ENCODE measurements at places on chromosomes 7 and 10.

- DNase-seq = no peak
These were observed 329.0 kb downstream of the SDK1 start for GRCh38 chr7:3630081-3630480.

DNA sequence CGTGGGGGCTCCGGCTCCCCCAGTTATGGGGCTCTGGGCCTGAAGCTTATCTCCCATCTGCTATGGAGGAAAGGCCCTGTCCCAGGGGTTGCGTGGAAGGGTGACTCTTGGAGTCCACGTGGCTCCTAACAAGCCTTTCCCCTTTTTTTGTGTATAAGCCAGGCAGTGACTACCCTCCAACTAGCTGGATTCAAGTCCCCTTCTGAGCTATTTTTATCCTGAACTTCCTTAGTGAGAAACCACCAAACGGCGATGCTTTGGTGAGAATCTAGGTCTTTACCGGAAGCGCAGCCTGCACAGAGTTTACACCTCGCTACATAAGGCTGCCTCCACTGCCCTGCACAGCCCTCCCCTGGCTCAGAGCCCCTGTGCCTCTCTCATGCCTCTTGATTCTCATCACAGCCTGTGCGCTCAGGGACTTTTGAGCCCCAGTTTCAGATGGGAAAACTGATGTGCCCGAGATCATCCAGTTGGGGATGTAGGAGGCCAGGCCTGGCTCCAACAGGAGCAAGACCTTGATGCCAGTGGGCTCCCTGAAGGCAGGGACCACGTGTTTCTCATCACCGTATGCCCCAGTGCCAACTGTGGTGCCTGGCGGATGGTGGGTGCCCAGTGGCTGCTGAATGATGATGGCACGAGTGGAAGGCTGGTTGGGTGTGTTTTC, 102.3 kb upstream of the PPIF start:
- DNase-seq = no peak

- no peak for DNase-seq
These were observed 152.8 kb upstream of the TCF7L2 start for GRCh38 chr10:112797197-112797596.

- DNase-seq = no peak
These were observed 47.5 kb downstream of the EBF3 start for GRCh38 chr10:129916506-129916995.

DNA sequence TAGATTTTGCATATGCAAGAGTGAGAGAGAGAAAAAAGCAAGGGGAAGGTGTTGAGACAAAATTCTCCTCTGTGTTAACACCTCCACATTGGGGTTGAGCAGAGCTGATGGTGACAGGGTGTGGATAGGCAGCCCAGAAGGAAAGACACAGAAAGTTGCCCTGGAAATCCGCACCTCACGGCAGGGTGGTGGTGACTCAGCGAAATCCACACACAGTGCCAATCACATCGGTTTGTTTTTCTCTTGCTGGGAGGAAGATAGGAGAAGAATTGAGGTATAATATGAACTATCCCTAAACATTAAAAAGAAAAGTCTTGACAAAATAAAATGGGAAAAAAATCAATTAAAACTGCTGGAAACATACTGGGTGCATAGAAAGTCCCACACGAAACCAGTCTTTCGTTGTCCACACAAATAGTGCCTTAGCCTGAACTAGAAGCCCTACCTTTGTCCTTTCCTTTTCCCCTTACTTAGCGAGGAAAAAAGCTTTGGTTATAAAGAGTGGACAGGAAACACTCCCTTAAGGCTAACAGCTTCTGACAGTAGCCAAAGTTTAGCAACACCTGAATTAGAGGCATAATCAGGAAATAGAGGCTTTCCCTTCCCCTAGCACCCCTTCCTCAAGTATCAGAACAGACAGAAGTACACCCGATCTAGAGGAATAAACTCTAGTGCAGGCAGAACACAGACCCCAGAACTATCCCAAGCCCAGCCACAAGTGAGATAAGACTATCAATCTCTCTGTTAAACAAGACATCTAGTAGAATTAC, 39.2 kb upstream of the DNAJC1 start:
- no peak for DNase-seq

DNA sequence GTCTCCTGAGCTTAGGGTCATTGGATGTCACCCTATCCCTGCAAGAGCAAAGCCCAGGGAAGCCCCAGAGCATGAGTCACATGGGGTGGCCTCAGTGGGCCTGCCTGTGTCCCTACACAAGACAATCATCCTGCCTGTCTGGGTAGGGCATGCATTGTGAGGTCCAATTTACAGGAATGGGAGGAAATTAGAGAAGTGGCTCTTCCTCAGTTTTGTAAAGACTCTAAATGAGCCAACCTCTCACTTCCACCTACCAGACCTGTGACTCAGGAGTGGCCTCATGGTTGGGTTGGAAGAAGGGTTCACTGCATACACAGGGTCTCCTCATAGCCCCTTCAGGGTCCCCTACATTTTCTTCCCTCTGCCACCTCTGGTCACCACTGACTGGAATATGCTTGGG, 43.6 kb upstream of the SMNDC1 start:
- DNase-seq = no peak

- DNase-seq = no peak
These were observed 2.7 kb upstream of the CHUK start for GRCh38 chr10:100232101-100232500.

DNA sequence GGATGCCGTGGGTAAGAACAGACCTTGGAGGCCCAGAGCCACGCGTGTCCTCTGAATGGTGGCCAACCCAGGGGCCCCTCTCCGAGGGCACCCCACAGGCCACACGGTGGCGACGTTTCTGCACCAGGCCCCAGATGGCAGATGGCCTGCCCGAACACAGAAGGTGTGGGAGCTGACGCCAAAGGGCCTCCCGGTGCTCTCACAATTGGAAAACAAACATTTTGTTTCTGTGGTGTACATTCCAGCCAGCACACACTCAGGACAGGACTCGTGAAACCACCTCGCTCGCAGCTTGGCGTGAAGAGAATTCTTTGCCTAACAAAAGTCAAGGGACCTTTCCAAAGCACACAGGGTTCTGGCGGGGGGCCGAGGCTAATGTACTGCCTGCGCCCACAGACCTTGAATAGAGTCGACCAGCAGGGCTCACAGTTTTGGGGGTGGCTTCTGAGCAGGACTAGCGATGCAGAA, 112.1 kb downstream of the FAM53B start:
- DNase-seq = no peak

DNA sequence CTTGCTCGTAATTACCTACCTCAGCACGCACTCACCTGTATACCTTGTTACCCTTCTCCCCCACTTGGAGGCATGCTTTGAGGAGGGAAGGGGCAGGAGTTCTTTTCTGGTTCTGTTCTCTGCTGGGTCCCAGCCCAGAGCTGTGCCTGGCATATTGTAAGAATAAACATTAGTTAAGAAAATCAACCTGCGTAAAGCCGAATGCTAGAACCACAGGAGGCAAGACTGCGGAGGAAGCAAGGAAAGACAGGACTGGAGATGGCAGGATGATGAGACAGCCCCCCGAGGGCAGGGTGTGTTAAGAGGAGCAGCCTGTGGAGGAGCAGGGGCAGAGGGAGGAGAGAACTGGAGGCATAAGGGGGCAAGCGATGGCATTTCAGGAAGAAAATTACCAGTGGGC, 9.5 kb downstream of the C10orf53 start:
- no peak for DNase-seq

- DNase-seq = no peak
These were observed 216.0 kb upstream of the ZNF32 start for GRCh38 chr10:43864656-43865055.

DNA sequence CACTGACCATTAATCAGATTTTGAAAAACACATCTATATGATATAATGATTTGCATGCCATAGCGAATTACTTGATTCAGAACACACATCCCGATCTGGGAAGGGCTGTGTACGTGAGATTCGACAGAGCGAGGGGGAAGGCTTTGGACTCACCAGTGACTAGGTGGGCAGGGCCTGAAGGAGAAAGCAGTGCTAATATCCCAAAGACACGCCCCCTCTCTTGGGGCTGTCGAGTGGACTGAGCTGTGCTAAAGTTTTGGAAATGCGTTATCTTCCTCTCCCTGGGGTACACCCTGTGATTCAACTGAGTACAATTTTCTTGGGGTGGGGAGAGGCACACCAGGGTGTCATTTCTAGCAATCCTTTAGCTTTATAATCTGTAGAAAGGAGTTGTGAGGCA, 1.8 kb downstream of the LRRC17 start:
- DNase-seq = no peak

DNA sequence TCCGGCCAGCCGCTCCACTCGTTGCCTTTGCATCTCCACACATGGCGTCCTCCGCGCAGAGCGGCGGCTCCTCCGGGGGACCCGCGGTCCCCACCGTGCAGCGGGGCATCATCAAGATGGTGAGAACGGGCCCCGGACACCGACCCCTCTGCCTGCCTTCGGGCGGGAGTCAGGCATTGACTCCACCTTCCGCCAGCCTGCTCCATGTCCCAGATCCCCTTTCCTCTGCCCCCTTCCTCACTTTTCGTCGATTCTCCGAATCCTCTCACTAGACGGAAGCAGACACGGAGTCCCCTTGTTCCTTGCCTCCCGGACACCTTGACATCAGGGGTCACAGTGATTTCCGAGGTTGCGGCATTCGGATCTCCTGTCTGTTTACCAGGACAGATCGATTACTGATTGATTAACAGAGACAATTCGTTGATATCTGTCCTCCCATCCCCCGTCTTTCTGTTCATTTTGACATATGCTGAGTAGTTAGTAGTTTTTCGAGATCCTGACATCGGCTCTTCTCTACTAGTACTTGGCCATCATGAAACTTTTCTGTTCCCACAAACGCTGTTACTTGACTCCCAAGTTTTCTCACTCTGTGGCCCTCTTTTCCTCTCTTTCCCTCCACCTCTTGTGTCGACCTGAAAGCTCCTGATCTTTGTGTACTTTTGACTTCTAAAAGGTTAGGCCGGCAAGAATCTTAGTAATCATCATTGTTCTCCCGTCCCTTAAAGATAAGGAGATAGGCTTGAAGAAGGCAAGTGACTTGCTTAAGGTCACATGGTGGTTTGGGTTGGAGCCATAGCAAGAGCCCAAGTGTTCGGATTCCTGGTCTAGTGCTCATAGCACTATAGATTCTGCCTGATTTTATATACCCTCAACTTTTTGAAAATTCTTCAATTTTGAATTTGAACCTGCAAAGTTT, 597 bp downstream of the SND1 start:
- DNase-seq = no peak

GRCh38 chr7:81367326-81367931, 402.4 kb downstream of the HGF start:
- DNase-seq = no peak

GRCh38 chr7:44489955-44490350, 505 bp downstream of the NUDCD3 start:
- no peak for DNase-seq

DNA sequence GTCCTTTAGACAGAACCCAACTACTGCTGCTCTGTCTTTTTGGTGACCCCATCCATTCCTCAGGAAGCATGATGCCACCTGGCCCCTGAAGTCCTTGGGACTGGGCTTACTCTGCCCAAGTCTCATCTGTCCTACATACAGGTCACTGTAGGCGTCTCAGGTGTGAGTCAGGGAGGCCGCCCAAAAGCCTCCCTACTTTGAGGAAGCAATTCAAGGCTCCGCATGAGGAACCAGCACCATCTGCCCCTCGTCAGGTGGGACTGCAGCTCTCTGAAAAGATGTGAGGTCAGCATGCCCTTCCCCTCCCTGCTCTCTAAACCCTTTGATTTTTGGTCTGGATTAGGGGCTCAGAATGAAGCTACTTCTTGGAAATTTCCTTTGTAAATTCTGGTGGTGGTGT, 354.8 kb downstream of the CXCL12 start:
- no peak for DNase-seq

- no peak for DNase-seq
These were observed 562.9 kb downstream of the GFRA1 start for GRCh38 chr10:115710136-115710535.

GRCh38 chr7:121605317-121605680, 209.2 kb upstream of the FAM3C start:
- no peak for DNase-seq

DNA sequence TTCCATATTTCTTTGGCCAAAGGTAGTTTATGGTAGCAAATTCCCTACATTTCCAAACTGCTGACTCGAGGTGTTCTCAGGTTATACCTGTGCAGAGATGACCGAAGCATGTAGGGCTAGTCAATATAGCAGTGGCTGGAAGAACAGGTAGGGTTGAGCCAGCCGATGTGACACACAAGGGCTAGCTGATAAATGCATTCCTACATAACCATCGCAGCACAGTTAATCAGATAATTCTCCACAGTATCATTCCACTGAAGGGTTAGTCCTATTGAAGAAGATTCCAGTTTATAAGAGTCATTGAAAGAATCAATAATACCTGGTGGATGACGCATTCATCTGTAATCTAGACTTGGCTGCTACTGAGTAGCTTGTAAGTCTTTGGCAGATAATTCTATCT, 220.0 kb downstream of the KIF20B start:
- no peak for DNase-seq

DNA sequence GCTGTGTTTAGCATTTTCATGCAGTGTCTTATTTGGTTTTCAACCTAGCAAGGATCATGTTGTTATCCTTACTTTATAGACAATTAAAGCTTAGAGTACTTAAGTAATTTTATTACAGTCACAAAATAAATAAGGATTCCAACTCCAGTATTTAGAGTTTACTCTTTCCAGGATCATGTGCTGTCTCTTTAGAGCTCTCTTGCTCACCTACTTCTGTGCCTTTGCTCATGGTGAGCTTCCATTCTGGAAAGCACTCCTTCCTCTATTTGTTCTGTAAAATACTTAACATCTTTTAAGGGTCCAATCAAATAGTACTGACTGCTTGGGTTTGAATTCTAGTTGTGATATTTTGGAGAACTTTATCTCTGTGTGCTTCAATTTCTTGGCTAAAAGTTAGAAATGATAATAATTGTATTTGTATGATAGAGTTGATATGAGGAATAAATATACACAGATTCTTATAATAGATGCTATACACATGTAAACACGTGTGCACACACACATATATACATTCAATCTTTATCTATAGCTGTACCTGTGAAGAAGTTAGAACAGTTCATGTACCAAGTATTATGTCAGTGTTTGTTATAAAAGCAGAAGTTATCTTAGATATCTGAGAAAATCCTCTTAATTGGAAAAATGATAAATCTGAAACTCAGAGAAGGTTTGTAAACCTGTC, 18.2 kb upstream of the CALCR start:
- no peak for DNase-seq

GRCh38 chr7:149830997-149831740, 7.0 kb upstream of the ZNF862 start:
- no peak for DNase-seq

GRCh38 chr7:103799298-103799697, 190.2 kb downstream of the RELN start:
- DNase-seq = no peak

DNA sequence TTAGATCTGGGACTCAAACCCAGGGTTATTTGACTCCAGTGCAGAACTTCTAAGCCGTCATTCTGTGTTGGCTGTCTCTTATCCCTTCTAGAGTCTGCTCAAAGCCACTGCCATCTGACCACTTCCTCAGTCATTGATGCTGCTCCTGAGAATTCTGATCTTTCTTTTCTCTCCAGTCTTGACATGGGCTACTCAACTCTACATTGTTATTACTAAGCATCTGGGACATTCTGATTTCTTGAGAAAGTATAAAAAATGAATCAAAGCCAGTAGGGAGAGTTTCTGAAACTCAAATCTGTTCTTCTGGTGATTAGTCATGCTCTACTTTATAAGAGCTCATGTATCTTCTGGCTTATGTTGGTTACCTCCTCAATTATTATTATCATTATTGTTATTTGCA, 48.7 kb downstream of the ANK3 start:
- DNase-seq = no peak
